HepG2 (cell line): ENCODE measurements at places on chromosomes 5 and 9.
A peak's percentile ranks its signal among the peaks of the same experiment; 100 is the strongest.

DNA sequence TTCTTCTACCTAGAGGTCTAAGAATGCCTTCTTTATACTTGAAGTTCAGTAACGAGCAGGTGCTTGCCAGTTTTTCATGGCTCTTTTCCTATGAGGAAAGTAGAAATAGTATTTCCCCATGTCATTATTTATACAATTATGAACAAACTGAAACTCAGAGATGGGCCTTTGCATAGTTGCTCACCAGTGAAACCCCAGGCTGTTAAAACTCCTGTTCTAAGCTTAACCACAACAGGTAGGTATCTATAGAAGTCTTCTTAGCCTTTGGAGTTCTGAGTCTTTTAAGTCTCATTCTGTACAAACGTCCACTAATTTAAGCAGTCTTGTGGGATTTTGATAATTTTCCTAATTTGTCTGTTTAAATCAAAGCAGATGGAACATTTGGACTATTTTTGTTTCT lies 90.1 kb downstream of the STARD4 start:
- no peak for DNase-seq

DNA sequence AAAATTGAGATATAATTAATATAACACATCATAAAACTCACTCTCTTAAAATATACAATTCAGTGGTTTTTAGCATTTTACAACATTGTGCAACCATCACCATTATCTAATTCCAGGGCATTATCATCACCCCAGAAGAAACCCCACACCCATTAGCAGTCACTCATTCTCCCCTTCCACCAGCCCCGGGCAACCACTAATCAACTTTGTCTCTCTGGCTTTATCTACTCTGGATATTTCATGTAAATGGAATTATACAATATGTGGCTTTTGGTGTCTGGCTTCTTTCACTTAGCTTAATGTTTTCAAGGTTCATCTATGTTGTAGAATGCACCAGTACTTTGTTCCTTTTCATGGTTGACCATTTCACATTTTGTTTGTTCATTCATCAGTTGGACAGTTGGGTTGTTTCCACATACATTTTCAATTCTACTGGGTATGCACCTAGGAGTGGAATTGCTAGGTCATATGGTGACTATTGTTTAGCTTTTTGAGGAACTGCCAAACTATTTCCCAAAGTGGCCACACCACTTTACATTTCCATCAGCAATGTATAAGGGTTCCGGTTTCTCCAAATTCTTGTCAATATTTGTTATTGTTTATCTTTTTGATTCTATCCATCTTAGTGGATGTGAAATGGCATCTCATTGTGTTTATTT lies 62.4 kb downstream of the MARCHF3 start:
- DNase-seq = no peak

DNA sequence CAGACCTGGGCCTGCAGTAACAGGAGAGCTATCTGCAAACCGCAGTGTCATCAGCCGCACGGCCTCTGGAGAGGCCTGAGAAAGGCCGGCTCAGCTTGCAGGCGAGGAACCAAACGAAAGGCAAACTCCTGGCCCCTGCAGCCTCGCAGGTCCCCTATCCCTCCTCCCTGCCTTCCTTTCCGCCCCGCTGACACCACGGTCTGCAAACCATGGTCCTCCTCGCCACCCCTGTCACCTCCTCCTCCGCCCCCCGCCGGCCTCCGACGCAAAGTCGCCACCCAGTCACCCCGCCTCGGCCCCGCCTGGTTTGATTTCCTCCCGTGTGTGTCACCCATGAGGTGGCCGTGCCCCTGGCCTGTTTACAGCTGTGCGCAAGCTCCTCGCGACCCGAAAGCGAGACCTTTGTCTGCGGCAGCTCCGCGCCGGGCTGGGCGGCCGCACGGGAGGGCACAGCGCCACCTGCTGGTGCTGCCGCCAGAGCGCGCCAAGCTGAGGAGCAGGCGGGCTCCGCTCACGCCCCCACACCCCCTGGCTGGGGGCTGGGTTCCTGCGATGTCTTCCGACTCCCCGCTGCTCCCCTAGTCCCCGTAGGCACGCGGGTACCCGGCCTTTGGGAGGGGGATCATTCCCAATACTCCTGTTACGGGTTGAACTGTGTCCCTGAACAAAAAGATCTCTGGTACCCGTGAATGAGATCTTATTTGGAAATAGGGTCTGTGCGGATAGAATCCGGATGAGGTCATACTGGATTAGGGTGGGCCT lies 19.4 kb downstream of the GBGT1 start:
- DNase-seq = peak; percentile 81

- no peak for DNase-seq
These were observed 53.1 kb downstream of the GABRA1 start for GRCh38 chr5:161900981-161901380.

GRCh38 chr5:109630093-109630492 lies 59.6 kb upstream of the MAN2A1 start:
- no peak for DNase-seq

GRCh38 chr9:136645903-136646754 lies 16.6 kb upstream of the EGFL7 start:
- peak; percentile 24 for DNase-seq

DNA sequence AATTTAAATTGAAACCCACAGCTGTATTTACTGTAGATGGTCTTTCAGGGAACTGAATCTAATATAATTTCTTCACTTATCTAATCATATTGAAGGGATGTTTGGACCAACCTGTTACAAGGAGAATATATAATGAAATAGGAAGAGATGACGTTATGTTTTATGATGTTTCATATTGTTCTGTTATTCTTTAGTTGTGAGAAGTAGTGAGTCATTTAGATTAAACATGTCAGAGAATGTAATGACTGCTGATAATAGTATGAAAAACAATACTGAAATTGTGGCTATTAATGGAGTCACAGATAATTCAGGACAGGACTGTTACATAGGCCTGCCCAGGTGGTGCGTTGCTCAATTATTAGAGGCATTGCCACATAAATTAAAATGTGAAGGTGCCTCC lies 1993.4 kb downstream of the EFNA5 start:
- no peak for DNase-seq

GRCh38 chr5:138948471-138949222 lies 73.5 kb upstream of the LRRTM2 start:
- no peak for DNase-seq

DNA sequence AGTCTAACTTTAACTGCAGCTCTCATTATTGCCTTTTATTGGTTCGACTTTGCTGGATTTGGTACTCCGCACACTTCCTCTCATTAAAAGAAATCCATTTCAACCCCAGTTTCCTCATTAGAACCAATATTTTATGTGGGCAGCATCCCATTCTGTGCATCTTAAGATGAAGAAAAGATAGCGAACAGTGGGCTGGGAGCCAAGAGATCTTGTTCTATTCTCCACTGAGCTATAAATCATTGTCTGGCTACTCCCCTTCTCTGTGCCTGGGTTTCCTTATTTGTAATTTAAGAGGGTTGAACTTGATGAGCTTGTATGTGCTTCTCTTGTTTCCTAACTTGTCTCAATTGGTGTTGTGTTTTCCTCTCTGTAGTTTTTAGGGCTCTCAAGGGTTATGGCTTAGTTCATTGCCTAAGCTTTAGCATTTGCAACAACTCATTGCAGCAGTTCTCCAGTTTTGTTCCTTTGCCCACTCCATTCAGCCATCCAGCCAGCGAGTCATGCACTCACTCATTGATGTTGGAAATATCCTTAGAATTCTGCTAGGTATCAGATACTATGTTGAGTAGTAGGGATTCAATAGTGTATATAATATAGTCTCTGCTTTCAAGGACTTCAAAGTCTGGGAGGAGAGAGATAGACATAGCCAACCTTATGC lies 273.3 kb upstream of the TNC start:
- no peak for DNase-seq

DNA sequence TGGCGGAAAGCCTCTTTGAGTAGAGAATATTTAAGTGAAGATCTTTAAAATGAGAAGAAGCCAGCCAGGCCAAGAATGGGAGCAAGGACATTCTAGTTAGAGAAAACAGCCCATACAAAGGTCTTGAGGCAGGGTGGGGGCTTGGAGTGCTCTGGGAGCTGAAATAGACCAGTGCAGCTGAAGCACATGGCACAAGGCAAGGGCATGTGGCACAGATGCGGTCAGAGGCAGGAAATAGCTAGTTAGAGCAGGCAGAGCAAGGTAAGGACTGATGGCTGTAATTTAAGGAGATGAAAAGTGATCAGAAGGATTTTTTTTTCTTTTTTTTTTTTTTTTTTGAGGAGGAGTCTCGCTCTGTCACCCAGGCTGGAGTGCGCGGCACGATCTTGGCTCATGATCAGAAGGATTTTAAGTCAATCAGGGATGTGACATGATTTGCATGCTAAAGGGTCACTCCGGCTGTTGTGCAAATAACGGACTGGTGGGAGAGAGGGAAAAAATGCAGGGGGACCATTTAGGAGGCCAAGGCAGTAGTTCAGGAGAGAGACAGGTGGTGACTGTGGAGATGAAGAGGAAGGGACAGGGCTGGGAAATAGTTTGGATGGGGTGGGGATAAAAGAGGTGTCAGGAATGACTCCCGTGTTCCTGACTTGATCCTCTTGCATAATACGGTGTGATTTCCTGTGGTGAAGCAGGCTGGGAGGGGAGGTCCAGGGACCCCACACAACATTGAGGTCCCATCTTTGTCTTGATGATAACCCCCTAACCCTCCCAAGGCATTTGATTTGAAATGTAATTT lies 207.6 kb downstream of the HSPA4 start:
- no peak for DNase-seq

DNA sequence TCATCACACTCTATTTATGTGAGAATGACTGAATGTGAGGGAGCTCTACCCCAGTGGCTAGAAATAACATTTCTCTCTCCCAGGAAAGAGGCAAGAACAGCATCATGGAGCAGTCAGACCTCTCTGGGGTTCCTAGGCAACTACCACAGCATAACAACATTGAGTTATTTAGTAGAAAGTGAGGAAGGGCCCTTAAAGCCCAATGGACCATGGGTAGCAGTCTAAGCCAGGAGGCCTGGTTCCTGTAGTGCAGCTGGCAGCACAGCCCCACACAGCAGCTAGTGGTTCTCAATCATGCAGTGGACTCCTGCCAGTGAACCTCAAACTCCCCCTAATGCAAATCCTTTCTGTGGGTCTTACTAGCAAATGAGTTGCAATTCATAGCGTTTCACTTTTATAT lies 55.3 kb downstream of the SPEF2 start:
- no peak for DNase-seq

DNA sequence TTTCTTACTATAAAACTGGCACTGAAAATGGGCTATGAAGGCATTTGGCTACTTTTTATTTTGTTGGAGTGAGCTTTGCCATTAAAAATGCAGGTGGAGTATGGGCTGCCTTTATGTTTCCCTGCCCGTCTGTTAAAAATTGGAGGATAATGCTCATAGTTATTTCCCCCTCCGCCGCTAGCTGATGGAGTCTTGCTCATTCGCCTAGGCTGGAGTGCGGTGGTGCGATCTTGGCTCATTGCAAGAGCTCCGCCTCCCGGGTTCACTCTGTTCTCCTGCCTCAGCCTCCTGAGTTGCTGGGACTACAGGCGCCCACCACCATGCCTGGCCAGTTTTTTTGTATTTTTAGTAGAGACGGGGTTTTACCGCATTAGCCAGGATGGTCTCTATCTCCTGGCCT lies 8.6 kb downstream of the G3BP1 start:
- no peak for DNase-seq

- no peak for DNase-seq
These were observed 57.1 kb downstream of the MACROH2A1 start for GRCh38 chr5:135341696-135342550.

DNA sequence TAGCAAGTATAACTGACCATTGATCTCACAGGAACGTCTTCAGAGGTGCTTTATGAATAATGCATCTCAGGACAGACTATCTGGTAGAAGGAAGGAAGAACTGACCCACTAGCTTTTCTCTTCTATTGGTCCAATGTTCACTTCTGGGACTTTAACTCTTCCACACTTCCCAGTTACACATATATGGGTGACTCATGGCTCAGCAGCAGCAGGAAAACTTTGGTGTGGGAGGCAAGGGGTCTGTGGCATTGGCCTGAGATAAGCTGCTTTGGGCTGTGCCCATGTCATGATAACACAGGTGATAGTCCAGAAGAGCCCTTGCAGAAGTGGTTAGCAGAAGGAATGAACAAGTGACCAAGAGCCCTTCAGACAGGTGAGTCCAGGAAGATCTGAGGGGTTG lies 148.8 kb downstream of the RAB3C start:
- no peak for DNase-seq

GRCh38 chr5:17224858-17225511 lies 7.6 kb downstream of the BASP1 start:
- no peak for DNase-seq

- no peak for DNase-seq
These were observed 105.0 kb downstream of the SEMA6A start for GRCh38 chr5:116469631-116470030.

DNA sequence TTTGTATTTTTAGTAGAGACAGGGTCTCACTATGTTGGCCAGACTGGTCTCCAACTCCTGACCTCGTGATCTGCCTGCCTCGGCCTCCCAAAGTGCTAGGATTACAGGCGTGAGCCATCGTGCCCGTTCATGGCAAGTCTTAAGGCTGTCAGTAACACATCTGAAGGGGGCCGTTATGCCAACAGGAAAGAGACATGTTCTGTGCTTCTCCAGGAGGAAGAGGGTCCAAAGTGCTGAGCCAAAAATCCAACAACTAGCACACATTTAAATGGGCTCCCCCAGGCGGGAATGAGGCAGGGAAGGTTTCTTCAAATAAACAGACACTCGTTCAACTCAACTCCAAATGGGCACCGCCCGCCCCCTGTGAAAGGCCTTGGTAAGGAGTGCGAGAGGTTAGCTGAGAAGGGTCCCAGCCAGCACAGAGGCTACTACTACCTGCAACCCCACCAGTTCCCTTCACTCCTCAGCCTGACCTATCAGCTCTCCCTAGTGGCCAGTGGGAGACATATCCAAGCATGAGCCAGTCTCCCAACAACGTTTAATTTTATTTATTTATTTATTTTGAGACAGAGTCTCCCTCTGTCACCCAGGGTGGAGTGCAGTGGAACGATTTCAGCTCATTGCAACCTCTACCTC lies 84.1 kb upstream of the DMRT1 start:
- DNase-seq = peak; percentile 69

DNA sequence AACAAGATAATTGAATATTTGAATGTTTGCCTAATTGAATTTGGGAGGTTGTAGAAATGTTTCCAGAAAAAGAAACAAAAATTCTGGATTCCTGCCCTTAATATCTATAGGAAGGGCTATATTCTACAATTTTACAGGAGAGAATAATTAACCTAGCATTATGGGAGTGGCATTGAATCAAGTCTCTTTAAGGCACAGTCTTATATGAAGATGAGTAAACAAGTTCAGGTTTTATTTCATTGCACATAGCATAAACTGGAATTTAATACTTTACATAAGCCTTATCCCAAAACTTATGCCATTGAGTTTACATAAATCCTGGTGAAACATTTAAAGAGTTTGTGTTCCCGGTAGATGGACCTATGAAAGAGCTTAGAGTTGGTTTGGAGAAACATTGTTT lies 138.1 kb upstream of the ADAMTSL1 start:
- DNase-seq = no peak

GRCh38 chr9:108282872-108283271 lies 572.9 kb downstream of the ACTL7B start:
- DNase-seq = peak; percentile 6

- DNase-seq = no peak
These were observed 192.0 kb upstream of the PPP1R26 start for GRCh38 chr9:135287627-135288026.

GRCh38 chr5:168659286-168659847 lies 80.2 kb upstream of the PANK3 start:
- DNase-seq = no peak

GRCh38 chr5:111699976-111700375 lies 57.0 kb downstream of the NREP start:
- peak; percentile 39 for DNase-seq
